Hematopoietic multipotent progenitor cell treated with erythropoietin and hydrocortisone succinate and interleukin-3 and kit ligand, for 4 days (in vitro differentiated cells): ENCODE measurements at places on chromosomes 1 and 21.
A peak's percentile ranks its signal among the peaks of the same experiment; 100 is the strongest.

DNA sequence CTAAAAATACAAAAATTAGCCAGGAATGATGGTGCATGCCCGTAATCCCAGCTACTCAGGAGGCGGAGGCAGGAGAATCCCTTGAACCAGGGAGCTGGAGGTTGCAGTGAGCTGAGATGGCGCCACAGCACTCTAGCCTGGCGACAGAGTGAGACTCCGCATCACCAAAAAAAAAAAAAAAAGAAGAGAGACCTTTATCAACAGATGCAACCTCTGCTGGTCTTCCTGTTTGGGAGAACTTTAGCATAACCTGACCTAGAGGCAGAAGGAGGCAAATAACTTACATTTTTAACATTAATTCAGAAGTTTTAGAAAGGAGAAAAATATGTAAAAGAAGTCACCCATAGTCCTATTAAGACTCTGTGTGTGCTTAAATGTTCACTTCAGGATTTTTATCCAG lies 32.4 kb downstream of the SLAMF1 start:
- peak; percentile 69 for DNase-seq

- DNase-seq, result no peak
These were observed 125.7 kb downstream of the ITSN1 start for GRCh38 chr21:33767960-33768359.

- DNase-seq, result no peak
These were observed 15.2 kb upstream of the YRDC start for GRCh38 chr1:37822906-37823815.

DNA sequence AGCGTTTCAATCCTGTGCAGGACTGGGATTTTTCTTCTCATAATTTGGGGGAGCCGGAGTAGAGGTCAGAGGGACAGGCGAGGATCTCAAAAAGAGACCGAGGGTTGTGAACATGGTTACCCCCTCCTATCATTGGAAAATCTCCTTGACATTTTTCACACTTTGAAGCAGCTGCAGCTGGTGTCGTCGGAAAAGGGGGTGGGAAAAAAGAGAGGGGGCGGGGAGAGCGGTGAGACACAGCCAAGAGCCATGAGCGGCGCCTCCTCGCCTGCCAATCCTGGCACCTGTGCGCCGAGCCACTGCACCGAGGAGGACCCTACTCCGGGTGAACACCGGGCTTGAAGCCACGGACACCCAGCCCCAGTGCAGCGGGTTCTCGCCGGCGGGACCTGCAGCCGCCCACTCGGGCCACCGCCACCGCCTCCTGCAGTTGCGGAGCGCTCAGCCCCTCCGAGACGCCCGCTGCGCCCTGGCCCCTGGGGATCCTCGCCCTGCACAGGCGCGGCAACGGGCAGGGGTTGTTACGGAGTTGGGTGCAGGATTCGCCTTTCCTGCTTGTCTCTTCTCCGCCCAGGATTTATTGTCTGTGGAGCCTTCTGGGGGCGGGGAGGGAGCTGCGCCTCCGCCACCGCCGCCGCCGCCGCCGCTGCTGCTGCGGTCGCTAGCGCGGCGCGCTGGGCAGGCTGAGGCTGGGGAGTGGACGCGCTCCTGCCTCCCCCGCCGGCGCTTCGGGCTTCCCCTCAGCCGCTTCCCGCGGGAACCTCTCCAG lies at the start of gene LRRC7:
Gene LRRC7 (plus strand): TSS at position 271 of the 769 bp plus-strand sequence. CDS start 718 bp downstream, outside the sequence.
- peak; percentile 56 for DNase-seq

DNA sequence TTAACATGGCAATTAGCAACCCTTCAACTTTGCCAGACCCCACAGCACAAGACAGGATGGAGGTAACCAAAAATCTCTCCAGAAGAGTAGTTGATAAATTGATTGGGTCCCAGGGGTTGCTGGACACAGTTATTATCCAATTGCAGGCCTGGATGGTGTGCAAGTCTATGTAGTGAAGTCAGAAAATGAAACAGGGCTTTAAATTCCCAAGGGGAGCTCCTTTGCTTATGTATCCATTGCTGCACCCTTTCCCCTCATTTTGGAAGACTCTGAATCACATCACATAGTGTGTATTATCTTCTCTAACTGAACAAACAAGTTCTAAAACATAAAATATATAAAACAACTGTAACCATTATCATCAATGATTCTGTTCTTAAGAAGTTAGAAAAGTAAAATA lies 550.2 kb downstream of the LMO4 start:
- no peak for DNase-seq

GRCh38 chr1:3469849-3470649 lies 15.6 kb downstream of the ARHGEF16 start:
- no peak for DNase-seq

- peak; percentile 3 for DNase-seq
These were observed 2.0 kb downstream of the ZMYM6 start for GRCh38 chr1:35029761-35030160.

DNA sequence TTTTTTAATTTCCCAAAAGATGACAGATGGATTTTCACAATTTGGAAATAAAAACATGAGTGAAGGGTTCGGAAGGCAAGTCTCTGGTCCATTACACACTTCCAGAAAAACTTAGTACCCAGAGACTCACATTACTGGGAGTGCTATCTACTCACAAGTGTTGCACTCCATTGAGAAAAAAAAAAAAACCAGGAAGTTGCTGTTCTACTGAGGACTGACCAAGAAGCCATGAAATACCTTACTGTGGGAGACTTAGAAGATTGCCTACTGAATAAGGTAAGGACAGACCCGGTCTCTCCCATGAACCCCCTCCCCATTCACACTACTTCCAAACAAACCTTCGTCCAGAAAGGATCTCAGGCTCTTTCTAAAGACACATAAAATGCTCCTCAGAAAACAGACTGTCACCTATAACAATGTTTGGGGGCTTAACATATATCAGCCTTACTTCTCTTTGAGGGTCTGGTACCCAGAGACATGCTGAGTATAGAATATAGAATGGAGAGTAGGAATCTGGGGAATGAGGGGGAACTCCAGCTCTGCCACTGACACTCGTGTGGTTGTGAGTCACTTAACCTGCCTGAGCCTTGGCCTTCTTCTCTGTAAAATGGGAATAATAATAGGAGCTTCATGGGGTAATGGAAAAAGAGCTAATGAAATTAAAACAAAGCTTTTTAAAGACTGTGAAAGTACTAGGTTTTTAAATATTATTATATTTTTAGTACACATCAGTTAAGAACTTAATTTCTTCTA lies 1.4 kb downstream of the MAB21L3 start:
- no peak for DNase-seq

DNA sequence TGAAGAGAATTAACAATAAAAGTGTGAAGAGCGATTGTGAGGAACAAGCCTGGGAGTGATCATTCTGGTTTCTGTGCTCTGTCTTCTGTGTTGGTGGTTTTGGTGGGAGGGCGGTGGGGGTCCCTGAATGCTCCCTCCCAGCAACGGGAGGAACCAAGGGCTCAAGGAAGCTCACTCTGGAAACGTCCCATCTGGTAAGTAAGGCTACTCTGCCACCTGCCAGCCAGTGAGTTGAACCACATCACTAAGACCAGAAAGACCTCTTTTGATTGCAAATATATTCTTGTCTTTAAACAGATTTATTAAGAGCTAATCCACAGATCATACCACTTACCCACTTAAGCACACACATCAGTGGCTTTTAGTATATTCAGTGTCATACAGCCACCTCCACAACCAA lies 125.0 kb downstream of the PRDM2 start:
- no peak for DNase-seq

- DNase-seq, result no peak
These were observed 137.8 kb downstream of the RWDD3 start for GRCh38 chr1:95371666-95372282.

DNA sequence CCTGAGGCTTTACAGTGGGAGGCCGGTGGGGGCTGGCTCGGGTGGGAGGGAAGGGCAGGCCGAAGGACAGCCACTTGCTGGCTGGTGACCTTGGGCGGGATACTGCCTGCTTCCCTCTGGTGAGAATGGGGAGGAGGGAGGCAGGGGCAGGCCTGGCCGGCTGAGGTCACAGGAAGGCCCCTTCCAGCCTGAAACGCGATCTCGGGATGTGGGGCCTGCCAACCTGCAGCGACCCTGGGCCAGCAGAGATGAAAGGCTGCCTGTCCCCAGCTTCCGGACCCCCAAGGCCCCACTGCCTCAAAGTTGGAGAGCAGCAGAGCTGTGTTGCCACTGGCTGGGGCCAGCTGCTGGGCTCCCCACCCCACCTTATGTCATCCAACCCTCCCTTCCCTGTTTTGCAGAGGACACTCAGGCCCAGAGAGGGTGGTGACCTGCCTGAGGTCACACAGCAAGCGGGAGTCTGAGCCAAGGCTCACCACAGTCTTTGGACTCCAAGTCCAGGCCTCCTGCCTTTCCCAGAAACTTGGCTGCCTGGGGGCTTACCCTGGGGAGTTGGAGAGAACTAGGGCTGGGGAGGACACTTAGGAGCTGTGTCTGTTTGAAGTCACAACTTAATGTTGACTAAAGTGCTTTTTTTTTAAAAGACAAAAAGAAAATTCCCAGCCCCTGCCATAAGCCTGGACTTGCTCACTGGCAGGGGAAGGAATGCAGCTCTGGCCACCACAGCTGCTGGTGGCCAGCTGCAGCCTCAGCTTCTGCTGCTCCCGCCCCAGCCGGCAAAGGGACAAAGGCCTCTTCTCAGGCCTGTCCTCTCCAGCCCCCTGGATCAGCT lies 14.8 kb upstream of the WASF2 start:
- no peak for DNase-seq
